ENCODE measurements at places on chromosomes 7 and 10.

DNA sequence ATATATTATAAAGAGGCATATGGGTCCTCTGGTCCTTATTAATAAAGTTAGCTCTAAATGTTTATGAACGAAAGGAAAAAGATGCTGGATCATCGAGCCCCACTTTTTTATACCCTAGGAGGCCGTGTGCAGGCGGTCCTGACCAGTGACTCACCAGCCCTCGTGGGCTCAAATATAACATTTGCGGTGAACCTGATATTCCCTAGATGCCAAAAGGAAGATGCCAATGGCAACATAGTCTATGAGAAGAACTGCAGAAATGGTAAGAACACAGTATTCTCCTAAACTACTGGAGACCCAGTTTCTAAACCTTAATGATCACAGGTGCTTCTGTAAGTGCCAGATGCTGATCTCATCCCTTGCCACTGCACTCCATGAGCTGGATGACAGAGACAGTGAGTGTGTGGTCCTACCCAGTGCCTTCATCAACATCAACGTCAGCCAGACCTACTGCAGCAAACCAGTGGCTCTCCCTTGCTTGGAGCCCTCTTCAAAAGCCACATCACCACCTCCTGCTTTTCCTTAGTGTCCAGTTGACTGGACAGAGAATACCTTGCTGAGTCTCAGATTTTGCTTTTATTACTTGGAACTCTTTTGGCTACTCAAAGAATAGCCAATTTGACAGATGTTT lies 7.6 kb downstream of the GPNMB start:
- DNase-seq: no peak

- DNase-seq: no peak
Measured at GRCh38 chr7:20417260-20417659, 86.6 kb downstream of the ITGB8 start.

- no peak for DNase-seq
Measured at GRCh38 chr7:20146451-20146850, 70.7 kb downstream of the MACC1 start.

- no peak for DNase-seq
Measured at GRCh38 chr7:134245253-134245652, 71.5 kb downstream of the SLC35B4 start.

GRCh38 chr7:85908051-85908450 lies 721.2 kb upstream of the SEMA3D start:
- DNase-seq: no peak
